Right ventricle myocardium superior (tissue), 1 donor: ENCODE measurements at places on chromosomes 6 and 20. TPM values are rescaled to one million over a fixed set of nuclear protein-coding genes. Genes with fewer than 3 reads are reported as not detected.

DNA sequence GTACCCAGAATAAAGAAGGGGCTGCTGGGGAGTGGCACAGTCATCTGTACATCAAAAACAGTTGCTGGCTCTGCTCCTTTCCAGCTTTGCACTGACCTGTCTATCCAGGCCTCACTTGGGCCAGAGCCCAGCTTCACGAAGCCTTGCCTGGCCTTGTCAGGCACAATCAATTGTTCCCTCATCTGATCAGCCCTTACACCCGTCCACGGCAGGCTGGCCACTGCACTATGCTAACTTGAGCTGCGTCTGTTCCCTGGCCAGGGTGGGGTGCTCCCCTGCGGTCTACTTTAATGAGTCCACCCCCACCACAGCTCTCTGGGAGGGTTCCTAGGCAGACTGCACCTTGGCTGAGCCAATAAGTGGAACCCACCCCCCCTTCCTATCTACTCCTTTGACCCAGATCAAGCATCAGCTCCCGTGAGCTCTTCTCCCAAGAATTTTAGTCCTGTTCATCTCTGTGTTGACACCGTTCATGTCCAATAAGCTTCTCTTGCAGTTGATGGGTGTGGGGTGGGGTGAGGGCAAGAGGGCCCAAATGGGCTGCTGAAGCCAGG is 74.3 kb upstream of the MLN start:
- DNase-seq, result no peak

DNA sequence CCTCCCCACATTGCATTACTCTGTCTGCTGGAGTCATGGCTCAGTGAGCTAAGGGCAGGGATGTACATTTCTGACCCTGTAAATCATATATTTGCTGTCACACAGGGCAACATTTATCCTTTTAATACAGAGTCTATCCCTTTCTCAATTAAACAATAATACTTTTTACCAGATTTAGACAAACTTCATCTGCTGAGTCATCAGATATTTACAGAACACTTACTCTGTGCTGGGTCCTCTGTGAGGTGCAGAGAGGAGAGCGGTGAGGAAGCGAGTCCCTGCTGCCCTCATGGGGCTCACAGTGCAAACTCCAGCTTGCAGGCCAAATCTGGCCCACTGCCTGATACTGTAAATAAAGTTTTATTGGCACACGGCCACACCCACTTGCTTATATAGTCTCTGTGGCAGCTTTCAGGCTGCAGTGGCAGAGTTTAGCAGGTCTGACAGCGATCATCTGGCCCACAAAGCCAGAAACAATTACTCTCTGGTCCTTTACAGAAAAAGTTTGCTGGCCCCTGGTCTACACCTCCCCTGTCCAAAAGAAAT is 144.5 kb downstream of the CDH26 start:
- no peak for DNase-seq

Gene RHAG
- total RNA-seq, result 0.62 TPM

DNA sequence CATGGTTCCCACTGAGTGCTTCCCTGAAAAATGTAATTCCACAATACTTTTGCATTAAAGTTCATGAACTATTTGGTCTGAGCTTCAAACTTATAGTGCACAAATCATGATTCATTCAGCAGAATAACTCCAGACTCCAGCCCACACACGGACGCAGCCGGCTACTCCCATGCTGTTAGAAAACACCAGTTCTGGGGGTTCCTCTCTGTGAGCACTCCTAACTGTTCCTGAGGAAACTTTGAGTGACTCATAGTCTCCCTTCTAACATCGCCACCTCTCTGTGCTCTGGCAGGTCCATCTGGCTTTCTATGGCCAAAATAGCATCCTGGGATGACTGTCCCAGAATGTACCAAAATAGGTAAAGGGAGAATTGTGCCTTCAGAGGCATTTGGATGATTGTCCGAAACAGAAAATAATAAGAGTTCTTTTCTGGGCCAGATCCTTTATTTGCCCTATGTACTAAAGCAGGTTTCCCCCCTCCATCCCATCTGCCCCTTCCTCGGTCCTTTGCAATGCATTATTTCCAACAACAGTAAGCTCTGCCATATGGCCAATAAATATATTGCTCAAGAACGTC is 32.3 kb upstream of the LY86 start:
- no peak for DNase-seq

- DNase-seq, result peak; percentile 72
Observed at GRCh38 chr6:5851261-5851757, 155.4 kb downstream of the NRN1 start.

GRCh38 chr6:10745116-10745515 is 2.5 kb upstream of the TMEM14B start:
- no peak for DNase-seq

DNA sequence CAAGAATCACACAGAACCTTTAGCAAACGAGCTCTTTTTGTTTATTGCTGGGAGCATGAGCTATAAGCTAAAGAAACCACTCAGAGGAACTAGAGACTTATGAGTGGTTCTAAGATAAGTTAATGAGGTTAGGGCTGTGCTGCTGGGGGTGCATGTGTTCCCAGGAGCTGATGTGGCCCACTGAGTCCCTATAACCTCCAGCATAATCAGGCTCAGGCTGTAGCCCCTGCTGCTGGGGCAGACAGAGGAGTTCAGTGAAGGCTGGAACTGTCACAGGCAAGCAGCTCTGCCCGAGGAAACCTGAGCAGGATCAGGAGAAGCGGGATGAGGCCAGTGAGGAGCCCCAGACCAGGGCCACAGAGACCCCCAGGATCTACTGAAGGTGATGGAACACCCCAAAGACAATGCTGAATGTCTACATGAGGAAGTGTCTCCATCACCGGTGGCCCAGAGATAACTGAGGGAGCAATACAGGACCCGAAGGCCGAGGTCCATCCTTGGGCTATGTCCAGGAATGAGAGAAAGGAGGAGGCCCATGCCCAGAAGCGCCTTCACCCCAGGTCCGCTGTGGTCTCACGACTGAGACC is 17.3 kb downstream of the TUBB2B start:
- no peak for DNase-seq

DNA sequence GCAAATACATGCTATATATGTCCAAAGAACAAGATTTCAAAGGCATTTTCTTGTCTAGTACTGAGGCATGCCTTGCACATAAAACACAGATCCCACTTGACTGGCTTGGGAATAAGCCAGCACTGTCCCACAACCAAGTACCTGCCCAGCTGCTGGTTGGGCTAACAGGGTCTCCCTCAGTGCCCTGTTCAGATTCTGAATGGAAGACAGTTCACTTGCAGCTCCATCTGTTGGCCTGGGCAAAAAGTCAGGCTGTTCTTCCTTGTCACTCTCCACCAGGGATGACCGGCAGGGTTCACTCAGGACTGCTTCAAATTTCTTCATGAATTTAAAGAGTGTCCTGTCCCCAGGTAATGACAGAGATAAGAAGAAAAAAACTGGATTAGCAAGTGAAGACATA is 44.4 kb upstream of the LYRM2 start:
- DNase-seq, result no peak

DNA sequence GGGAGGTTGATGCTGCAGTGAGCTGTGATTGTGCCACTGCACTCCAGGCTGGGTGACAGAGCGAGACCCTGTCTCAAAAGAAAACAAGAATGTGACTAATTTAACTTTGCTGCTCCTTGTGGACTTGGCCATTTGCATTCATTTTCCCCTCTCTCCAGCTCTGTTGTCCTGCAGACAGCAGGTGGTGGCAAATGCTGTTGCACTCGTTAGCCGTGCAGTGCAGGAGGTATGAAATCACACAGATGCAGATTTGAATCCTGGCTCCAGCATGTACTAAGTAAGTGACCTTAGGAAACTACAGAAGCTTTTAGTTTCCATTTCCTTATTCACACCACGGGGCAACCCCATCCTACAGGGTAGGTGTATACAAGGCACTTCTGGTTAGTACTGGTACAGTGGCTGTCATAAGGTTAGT is 9.6 kb upstream of the BEND3 start:
- no peak for DNase-seq

DNA sequence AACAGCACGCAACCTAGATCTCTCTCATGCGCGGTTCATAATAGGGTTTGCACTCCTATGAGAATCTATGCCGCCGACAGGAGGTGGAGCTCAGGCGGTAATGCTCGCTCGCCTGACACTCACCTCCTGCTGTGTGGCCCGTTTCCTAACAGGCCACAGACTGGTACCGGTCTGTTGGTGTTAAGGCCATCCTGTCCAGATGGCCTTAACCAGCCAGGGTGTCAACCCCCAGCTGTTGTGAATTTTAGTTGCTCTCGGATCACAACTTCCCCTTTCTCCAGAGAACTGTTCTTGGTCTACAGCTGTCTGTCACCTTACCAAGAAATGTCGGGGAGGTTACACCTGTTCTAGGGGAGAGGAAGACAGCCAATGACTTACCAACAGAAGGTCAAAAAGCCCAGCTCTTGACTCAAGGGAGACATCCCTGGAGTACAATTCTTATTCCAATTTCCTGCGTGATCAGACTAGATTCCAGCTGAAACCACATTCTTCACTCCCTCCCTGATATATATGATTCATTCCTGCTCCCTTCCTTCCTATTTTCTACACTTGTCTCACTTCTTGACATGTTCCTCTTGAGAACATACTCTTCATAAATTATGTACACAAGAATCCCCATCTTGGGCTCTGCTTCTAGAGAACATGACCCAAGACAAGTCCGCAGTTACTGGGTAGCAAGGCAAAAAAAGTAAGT is 23.1 kb upstream of the DNAAF9 start:
- DNase-seq, result peak; percentile 43

GRCh38 chr6:167572841-167573271 is 248.0 kb downstream of the TTLL2 start:
- peak; percentile 55 for DNase-seq

DNA sequence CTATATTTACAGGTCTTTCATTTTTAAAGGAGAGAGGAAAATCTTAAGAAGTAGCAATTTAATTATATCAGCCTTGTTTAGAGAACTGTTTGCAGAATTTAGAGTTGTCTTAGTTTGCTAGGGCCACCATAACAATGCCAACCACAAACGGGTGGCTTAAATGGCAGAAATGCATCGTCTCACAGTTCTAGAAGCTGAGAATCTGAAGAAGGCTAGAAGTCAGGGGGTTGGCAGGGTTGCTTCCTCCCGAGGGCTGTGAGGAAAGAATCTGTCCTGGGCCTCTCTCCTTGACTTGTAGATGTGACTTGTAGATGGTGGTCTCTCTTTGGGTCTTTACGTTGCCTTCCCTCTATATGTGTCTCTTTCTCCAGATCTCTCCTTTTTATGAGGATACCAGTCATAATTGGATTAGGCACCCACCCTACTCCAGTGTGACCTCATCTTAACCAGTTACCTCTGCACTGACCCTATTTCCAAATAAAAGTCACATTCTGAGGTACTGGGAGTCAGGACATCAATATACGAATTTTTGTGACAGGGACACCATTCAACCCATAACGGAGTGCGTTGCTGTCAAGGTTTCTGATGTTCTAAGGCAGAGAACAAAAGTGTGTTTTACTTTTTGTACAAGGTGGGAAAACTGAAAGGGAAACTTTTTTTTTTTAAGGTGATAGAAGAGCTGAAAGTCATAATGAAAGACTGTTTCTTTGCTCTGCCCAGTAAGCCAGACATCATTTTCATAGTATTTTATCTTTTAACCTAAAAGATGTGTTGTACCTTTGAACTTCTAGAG is 84.4 kb downstream of the SAMD3 start:
- no peak for DNase-seq

- DNase-seq, result no peak
Observed at GRCh38 chr6:15894973-15895725, 232.3 kb upstream of the DTNBP1 start.

DNA sequence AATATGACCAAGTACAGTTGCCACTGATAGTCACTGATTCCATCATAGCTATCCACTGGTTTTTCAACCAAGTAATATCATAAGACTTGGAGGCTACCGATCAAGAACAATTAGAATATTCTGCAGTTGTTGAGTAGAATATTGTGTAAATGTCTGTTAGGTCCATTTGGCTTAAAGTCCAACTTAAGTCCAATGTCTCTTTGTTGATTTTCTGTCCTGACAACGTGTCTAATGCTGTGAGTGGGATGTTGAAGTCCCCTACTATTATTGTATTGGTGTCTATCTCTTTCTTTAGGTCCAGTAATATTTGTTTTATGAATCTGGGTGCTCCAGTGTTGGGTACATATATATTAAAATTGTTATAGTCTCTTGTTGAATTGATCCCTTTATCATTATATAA is 13.9 kb downstream of the ARFGEF3 start:
- no peak for DNase-seq

- no peak for DNase-seq
Observed at GRCh38 chr6:36323062-36323461, 13.6 kb downstream of the BNIP5 start.

DNA sequence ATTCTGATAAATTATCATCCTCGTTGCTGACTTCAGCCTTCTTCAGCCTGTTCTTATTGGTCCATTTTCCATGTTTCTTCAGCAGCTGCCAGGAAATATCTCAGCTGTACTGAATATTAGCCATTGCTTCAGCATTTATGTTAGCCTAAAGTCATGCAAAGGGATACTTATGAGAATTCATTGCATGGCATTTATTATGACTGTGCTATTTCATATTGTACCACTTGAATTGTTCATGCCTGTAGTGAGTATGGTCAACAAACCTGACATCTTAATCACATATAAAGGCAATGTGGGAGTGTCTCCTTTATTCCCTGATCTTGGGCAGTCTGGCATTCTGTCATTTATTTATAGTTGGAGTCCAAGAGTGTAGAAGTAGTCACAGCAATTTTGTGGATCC is 193.4 kb upstream of the SLC35B3 start:
- no peak for DNase-seq

Gene SPDEF
- total RNA-seq, result not detected

Gene IL17A
- not detected for total RNA-seq

DNA sequence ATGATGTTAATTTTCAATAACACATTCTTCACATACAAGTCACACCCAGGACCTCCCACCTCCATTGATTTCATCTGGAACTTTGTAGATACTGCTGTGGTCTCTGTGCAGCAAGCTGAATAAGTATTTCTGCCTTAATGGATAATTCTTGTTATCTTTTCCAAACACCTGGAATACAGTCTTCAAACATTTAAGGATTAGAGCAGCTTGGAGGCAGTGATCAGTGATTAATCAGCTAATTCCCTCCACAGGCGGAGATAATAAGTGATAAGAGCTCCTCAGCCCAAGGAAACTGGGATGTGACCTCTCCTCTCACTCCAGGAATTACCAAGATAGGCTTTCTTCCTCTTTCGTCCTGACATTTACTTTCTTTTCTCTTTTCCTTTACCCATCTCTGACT is 110.7 kb downstream of the FIG4 start:
- no peak for DNase-seq

Gene EFCAB8
- not detected for total RNA-seq

Gene RIMS4
- 0.13 TPM for total RNA-seq
